ENCODE measurements at places on chromosomes 6 and 20.

GRCh38 chr6:85672050-85672449 is 29.4 kb upstream of the SYNCRIP start:
- DNase-seq: no peak

DNA sequence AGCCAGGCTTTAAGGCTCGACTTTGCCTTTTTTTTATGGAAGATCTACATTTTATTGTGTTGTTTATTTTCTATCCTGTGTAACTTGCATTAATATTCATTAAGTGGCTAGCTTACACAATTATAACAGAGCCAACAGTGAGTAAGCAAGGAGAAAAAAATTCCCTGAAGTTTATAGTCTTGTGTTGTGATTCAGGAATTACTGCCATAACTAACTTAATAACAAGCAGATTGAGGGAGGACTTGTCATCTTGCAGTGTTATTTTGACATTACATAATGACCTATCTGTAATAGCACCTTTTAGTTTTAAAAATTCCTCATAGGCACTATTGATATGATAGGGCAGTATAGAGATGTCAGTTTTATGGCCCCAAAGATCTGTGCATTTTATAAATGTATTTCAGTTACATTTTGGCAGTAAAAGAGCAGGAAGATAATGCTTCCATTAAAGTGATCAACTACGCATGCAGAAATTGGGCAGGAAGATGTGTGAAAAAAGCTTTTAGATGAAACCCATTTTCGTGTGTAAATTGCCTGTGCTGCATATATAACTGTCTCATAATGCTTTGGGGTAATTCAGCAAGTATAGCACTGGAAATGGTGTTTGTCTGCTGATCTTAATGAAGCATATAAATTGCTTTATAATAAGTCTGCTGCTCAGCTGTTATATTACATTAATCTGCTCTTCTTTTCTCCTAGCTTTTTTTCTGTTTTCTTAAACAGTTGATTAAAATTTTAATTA is 123.0 kb downstream of the SMAP1 start:
- DNase-seq: no peak

GRCh38 chr6:7021301-7021700 is 86.5 kb upstream of the RREB1 start:
- DNase-seq: no peak

GRCh38 chr20:50216543-50217206 is 26.0 kb downstream of the CEBPB start:
- no peak for DNase-seq

DNA sequence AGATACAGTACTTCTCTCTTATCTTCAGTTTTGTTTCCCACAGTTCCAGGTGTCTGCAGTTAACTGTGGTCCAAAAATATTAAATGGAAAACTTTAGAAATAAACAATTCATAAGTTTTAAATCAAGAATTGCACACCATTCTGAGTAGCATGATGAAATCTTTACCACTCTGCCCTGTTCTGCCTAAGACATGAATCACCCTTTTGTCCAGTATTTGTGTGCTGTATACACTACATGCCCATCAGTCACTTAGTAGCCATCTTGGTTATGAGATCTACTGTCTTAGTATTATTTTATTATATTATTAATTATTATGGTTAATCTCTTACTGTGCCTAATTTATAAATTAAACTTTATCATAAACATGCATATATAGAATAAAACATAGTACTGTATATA is 279.0 kb downstream of the OGFRL1 start:
- no peak for DNase-seq

DNA sequence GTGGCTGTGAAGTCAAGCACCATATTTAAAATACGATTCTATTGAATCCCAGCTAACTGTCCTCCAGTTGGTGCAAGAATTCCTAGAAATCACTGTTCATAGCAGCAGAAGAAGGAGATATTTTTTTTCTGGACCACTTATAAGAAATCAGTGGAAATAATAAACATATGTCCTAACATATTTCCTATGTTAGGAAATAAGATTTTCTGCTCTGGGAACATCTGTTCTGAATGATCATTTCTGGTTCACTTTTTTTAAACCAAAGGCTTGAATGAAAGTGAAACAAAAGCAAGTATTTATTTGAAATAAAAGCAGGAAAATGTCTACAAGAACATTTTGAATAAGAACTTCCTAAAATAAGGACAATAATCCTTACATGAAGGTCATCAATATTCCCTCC is 138.9 kb upstream of the RALGAPA2 start:
- DNase-seq: no peak

DNA sequence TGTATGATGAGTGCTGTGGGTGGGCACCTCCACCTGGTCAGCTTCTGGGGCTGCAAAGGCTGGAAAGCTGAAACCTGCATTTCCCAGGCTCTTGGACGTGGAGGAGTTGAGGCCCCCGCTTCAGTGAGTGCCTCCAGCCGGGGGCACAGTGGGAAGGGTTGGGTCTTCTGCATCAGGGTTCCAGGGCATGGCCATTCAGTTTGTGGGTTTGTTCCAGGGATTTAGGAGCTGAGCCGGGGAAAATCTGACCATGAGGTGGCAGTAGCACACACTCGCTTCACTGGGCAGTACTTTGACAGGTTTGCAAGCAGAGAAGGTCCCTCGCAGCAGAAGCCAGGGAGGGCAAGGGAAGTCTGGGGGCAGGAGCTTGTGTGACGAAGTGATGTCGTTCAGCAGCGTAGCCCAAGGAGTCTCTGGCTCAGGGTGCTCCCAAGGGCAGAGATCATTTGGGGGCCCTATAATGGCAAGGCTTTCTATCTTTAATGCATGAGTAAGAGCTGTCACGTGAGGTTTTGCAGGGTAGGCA is 69.5 kb upstream of the SULF2 start:
- peak; percentile 58 for DNase-seq

- DNase-seq: no peak
Observed at GRCh38 chr6:139534472-139535115, 160.1 kb upstream of the CITED2 start.

GRCh38 chr6:70575899-70576495 is 9.3 kb downstream of the SDHAF4 start:
- no peak for DNase-seq

GRCh38 chr6:41735427-41736185 is at the start of gene TFEB:
TFEB (minus strand) TSS chr6:41735608; CDS start chr6:41691213, 44,395 bp downstream.
- peak; percentile 84 for DNase-seq

DNA sequence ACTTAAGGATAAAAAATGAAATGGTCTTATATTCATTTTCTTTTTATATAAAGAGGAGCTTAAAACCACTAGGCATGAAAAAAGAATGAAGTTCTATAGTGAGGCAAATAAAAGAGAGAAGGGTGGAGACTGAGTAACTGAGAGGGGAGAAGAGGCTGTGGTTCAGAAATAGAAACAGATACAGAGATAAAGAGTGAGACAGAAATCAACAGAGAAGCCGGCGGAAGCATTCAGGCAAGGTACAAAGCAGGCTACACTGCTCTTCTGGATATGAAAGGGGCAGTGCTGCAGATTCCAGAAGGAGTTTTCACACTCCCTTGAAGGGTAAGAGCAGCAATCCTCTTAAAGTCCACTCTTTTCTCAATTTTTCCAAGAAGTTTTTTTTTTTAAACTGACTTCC is 29.9 kb downstream of the NFATC2 start:
- DNase-seq: no peak

GRCh38 chr20:4767084-4767483 is 45.4 kb downstream of the PRND start:
- no peak for DNase-seq

- DNase-seq: peak; percentile 89
Observed at GRCh38 chr6:112690497-112691202, 343.5 kb downstream of the RFPL4B start.

GRCh38 chr6:14270925-14271788 is 153.6 kb downstream of the CD83 start:
- peak; percentile 59 for DNase-seq

GRCh38 chr6:112330071-112330878 is 16.9 kb upstream of the RFPL4B start:
- peak; percentile 66 for DNase-seq

DNA sequence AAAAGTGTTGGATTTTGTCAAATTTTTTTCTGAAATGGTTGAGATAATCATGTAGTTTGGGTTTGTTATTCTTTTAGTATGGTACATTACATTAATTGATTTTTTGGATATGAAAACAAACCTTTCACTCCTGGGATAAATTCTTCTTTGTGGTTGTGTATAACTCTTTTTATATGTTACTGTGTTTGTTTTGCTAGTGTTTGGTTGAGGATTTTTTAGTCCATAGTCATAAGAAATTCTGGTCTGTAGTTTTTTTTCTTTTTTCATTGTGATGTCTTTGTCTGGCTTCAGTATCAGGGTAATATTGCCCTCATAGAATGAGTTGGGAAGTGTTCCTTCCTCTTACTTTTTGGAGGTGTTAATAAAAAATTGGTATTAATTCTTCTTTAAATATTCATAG is 122.2 kb upstream of the ATXN1 start:
- no peak for DNase-seq

- DNase-seq: peak; percentile 26
Observed at GRCh38 chr6:133017581-133017980, 203.2 kb downstream of the RPS12 start.

DNA sequence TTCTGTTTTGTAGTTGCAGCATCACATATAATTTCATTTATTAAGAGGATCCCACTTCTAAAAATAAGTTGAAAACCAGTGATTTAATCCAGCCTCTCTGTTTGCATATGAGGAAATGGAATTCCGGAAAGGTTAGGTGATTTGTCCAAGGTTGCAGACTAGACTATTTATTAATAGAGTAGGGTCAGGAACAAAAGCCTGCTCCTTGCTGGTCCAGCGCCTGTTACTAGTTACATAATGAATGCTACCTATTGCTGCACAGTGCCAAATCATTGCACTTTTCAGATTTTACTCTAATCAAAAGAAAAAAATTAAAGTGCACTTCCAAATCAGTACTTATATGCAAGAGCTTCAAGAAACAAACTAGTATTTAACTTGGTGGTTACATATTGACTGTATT is 238.6 kb downstream of the ESR1 start:
- no peak for DNase-seq

- DNase-seq: no peak
Observed at GRCh38 chr6:155036907-155037306, 41.8 kb downstream of the TIAM2 start.

GRCh38 chr6:151179321-151179720 is 60.4 kb upstream of the AKAP12 start:
- DNase-seq: peak; percentile 86

DNA sequence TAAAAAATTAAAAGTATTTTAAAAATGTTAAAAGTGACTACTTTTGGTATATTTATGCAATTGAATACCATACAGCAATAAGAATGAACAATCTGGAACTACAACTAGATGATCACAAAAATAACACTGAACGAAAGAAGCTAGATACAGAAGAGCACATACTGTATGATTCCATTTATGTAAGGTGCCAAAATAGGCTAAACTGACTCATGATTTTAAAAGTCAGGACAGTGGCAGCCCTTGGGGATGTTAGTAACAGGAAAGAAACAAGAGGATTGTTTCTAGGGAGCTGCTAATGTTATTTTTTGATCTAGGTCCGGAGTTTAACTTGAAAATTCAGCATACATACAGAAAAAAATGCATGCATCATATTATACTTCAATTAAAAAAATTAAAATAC is 42.3 kb downstream of the KIF13A start:
- DNase-seq: no peak

DNA sequence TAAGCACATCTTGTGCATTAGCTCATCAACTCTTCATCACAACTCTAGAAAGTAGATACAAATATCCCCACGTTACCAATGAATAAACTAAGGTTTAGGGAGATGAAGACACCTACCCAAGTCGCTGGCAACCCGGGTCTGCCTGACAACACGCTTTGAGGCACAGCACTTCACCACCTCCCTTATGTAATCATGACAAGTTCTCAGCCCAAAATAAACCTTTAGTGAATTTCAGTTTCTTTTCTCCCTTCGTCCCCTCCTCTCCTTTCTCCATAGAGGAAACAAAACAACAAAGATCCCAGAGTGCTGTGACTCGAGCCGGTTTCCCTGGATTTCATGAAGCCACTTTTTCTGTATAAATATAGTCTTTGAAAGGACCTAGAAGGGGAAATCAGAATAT is 105.4 kb downstream of the MAFB start:
- no peak for DNase-seq

DNA sequence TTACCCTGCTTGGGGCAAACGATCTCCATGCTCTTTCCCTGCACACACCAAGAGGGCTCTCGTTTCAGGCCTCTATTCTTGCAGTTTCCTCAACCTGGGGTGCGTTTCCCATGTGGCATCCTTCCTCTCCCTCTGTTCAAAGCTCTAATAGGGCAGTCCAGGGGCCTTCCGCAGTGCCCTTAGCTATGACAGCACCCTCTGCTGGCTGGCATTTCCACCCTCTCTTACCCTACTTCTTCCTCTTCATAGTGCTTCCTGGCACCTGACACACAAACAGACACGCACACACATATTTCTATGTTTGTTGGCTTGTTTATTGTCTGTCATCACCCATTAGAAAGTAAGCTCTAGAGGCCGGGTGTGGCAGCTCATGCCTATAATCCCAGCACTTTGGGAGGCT is 294.0 kb downstream of the CLIC5 start:
- DNase-seq: no peak

DNA sequence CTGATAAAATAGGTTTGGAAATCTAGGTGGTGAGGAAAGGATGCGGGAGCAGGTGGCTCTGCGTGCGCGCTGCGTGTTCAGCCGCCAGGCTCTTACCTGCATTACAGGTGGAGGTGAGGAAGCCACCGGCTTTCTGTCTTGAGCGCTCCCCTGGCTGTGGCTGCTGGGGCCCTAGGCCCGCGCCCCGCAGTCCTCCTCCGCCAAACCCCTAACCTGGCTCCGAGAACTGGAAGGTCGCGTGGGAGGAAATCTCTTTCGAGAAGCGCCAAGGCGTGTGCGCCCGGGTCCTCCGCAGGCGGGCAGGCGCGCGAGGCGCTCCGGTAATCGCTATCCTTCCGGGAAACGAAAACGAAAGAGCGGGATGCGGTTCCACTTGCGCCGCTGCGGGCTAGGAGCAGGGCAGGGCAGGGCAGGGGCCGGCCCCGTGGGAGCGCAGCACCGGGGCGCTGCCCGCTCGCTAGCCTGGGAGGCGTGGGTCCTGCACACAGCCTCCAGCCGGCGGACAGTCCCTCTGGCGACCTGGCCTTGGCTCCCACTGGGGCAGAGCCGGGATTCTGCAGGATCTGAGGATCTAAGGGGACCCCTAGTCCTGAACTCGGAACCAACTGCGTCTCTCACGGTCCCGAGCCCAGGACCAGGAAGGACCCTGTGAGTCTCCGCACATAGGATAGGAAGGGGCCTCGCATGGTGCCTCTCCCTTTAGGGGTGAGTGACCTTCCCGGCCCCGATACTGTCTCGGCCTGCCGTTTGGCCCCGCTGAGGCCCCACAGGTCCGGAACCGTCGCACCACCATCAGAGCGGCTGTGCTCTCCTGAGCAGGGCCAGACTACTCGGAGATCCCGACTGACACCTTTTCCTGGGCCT is at the start of gene ETV7:
TSS of gene ETV7 (minus strand) at position 230 of the 864 bp plus-strand sequence. CDS start at position 102, 128 bp downstream.
- no peak for DNase-seq

- peak; percentile 92 for DNase-seq
Observed at GRCh38 chr6:150940941-150941340, 75.4 kb downstream of the MTHFD1L start.
